Esophagus squamous epithelium (tissue), 5 donors: ENCODE measurements at places on chromosomes 4 and X.

GRCh38 chrX:24357106-24357505, 3.3 kb upstream of the SUPT20HL1 start:
- DNase-seq, result no peak

DNA sequence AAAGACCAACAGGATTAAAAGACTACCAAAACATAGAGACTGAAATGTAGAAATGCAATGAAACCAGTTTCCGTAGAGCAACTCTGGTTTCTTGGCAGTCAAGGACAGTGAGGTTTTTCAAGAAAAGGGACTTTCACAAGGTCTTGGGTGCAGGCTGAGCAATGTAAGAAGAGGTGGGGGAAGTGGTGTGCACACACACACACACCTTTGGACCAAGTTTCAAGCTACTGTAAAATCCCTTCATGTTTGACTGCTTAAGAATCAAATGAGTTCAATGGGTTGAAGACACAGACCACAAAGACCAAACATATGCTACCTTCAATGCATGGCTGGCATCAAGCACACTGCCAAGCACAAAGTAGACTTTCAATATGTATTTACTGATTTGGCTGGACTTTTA, 17.8 kb upstream of the MCF2 start:
- no peak for DNase-seq

- DNase-seq, result no peak
These were observed 617 bp upstream of the MRFAP1L1 start for GRCh38 chr4:6710282-6710681.

DNA sequence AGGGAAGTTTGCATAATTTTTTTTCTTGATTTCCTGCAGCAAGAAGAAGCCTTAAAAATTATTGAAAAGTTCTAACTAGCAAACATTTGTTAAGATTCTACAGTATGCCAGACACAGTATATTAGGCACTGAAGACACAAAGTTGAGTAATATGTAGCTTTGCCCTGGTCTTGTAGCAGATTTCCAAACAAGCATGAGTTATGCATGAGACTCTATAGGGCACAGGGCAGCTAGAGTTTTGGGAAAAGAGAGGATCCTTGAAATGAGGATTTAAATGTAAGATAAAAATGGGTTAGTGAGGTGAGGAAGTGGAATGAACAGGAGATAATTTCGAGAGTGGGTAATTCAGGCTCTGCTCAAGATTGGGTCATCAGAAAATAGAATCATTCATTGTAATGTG, 8.6 kb upstream of the GPRIN3 start:
- no peak for DNase-seq

DNA sequence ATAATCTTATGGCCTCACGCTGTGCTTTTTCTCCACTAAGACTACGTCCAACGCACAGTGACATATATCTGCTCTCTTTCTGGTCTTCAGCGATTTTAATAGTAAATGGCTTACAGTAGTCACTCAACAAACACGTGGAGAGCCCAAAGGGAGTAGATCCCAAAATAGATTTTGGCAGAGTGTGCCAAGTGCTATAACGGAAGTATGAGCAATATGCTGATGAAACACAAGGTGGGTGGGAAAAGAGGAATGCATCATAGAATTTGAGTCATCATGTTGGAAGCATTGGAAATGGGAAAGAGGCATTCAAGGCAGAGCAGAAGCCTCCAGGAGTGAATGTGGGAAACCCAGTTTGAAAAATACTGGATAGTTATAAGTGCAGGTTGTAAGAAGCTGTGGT, 129.1 kb upstream of the LDB2 start:
- DNase-seq, result no peak

DNA sequence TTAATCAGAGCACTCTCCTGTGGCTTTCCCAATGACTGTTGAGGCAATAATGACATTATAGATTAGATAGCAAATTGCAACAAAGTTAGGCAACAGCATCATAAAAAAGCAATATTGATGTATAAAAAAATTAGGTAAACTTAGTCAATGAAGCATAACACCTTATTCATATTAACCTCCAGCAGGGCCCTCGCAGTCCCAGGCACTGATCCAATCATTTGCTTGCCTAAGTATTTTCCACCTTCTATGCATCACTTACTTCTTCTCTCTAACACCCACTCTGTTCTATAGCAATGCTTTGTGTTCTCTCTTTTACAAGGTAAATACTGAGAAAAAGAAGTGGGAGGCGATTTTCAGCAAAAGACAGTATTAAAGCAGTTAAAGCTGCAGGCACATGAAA, 833.5 kb upstream of the ADGRL3 start:
- no peak for DNase-seq

DNA sequence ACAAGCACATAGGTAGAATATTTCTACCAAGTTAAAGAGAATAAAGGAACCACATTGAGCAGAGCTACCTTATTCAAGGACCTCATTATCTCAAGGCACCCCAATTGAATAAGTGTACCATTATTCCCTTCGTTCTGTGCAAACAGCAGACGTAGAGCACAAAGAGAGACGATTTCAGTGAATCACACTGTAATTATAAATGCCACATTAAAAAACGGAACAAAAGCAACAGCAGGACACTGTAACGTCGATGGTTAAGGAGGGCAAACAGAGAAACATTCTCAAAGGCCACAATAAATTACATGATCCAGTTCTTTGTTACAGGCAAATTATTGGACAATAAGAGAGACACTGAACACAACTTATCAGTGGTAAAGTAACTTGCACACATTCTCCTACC, 644.1 kb upstream of the TENM3 start:
- DNase-seq, result no peak

- DNase-seq, result no peak
These were observed 143.4 kb downstream of the TRIML1 start for GRCh38 chr4:188282471-188283232.

GRCh38 chr4:8044699-8045098, 105.0 kb upstream of the AFAP1 start:
- no peak for DNase-seq

GRCh38 chrX:37998586-37999262, 7.6 kb upstream of the SYTL5 start:
- DNase-seq, result no peak

- DNase-seq, result no peak
These were observed 282.5 kb upstream of the FAT1 start for GRCh38 chr4:187006189-187006618.

DNA sequence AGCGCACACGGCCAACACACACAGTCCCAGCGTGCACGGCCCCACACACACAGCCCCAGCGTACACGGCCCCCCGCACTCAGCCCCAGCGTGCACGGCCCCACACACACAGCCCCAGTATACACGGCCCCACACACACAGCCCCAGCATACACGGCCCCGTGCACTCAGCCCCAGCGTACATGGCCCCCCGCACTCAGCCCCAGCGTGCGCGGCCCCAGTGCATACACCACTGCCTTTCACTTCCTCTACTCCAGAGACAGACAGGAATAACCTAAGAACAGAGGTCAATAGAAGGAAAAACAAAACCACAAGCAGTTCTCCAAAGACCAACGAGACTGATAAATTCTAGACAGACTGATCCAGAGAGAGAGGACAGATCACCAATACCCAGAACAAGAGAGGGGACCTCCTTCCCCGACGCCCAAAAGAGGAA, 17.1 kb downstream of the GAK start:
- DNase-seq, result no peak

- DNase-seq, result no peak
These were observed 288.0 kb upstream of the ATOH1 start for GRCh38 chr4:93540562-93540961.

DNA sequence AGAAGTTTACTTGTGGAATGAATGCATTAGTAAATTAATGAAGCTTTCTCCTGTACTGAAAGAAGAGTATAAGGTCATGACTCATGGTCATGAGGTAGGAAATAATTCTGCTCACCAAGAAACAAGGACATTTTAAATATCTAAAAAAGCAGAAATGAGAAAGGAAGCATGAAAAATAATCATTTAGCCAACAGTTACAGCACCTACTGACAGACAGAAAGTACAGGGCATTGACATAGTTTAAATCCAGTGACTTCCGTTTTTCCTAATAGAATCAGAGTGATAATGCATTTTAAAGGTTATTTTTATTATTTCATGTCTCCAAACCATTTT, 30.5 kb upstream of the ACSL1 start:
- DNase-seq, result no peak

- DNase-seq, result no peak
These were observed 54.9 kb downstream of the SLC9A7 start for GRCh38 chrX:46703980-46704379.

DNA sequence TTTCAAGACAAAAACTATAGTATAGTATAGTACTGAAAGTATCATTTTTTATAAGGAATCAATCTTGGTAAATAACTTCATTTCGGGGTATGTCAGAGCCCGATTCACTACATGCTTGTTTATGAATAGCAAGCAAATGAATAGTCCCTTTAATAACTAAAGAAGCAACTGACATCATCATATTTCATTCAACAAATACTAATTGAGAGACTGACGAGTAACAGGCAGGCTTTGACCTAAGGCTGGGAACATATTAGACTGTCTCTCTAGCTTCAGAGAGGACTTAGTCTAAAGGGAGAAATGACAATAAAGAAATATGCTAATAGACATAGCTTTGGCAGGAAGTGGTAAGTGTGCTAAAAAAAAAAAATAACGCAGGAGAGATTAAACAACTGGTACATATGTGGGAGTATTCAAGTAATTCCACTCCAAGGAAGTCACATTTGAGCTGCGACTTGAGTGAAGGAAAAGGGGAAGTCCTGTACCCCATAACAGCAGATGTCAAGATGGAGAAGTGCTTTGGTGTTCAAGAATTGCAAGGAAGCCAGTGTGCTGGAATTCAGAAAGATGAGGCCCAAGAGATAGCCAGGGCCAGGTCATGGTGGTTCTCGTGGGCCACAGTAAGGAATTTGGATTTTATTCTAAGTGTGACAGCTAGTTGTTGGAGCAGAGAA, 284.9 kb downstream of the FBXO8 start:
- DNase-seq, result no peak
